G401 (cell line): ENCODE measurements at places on chromosomes 13 and 19. TPM values are rescaled to one million over a fixed set of nuclear protein-coding genes. Genes with fewer than 3 reads are reported as not detected.

Gene CBARP
- total RNA-seq, result 3.6 and 5.6 TPM in 2 replicates

Gene PEX11G
- total RNA-seq, result 3.5 and 6.6 TPM in 2 replicates

Gene PCDH9
- total RNA-seq, result under 0.01 TPM in 1 of 2 replicates, not detected in the other

Gene ODAD3
- total RNA-seq, result 1.7 and 6.1 TPM in 2 replicates

Gene MAST1
- total RNA-seq, result 20.4 and 22.6 TPM in 2 replicates

Gene C19orf73
- total RNA-seq, result 0.74 TPM in 1 of 2 replicates, not detected in the other
